ENCODE measurements at places on chromosomes 5 and 9. TPM values are rescaled to one million over a fixed set of nuclear protein-coding genes. Genes with fewer than 3 reads are reported as not detected.

CARD9 gene
- total RNA-seq, result 20.0 TPM

PDCD1LG2 gene
- 59.6 TPM for total RNA-seq

PITX1 gene
- total RNA-seq, result 66.7 TPM

NUP188 gene
- 48.0 TPM for total RNA-seq

ARSI gene
- 13.8 TPM for total RNA-seq

BHMT2 gene
- total RNA-seq, result 34.5 TPM

C9orf85 gene
- 9.7 TPM for total RNA-seq

PCDHGB2 gene
- total RNA-seq, result 2.3 TPM

GHR gene
- 2.2 TPM for total RNA-seq

UQCRQ gene
- total RNA-seq, result 179 TPM

KCNMB1 gene
- total RNA-seq, result under 0.01 TPM

FBXO38 gene
- total RNA-seq, result 74.7 TPM

VAV2 gene
- total RNA-seq, result 13.4 TPM

SLC6A19 gene
- total RNA-seq, result not detected

FOXD1 gene
- 6.1 TPM for total RNA-seq

KCNV2 gene
- not detected for total RNA-seq

NXNL2 gene
- total RNA-seq, result 7.7 TPM

LECT2 gene
- not detected for total RNA-seq

ORM2 gene
- not detected for total RNA-seq

MAML1 gene
- 13.9 TPM for total RNA-seq

ADAMTS2 gene
- total RNA-seq, result 44.5 TPM

PCDHA4 gene
- 0.32 TPM for total RNA-seq

TLR4 gene
- 18.1 TPM for total RNA-seq

TSLP gene
- 0.43 TPM for total RNA-seq

PCDHB15 gene
- total RNA-seq, result under 0.01 TPM

ZNF879 gene
- 5.6 TPM for total RNA-seq

MRNIP gene
- 9.0 TPM for total RNA-seq

GPX3 gene
- total RNA-seq, result 3.9 TPM

PCDHB2 gene
- total RNA-seq, result 0.32 TPM

PCDHB16 gene
- under 0.01 TPM for total RNA-seq

COL15A1 gene
- total RNA-seq, result 1.7 TPM

PCDHGB7 gene
- total RNA-seq, result 11.2 TPM

CNTFR gene
- not detected for total RNA-seq

GDA gene
- total RNA-seq, result 0.97 TPM

HRH2 gene
- total RNA-seq, result not detected

OR2S2 gene
- total RNA-seq, result under 0.01 TPM

BTF3 gene
- 232 TPM for total RNA-seq

SLC45A2 gene
- not detected for total RNA-seq

PDE8B gene
- total RNA-seq, result 0.64 TPM

DYNC2I2 gene
- 59.9 TPM for total RNA-seq

ZDHHC11 gene
- 0.64 TPM for total RNA-seq

ARHGEF39 gene
- total RNA-seq, result 0.97 TPM

TRIO gene
- 366 TPM for total RNA-seq

SPOCK1 gene
- 54.8 TPM for total RNA-seq

Data from fibroblast of villous mesenchyme (primary cell).